ENCODE measurements at places on chromosomes 5 and 9.

DNA sequence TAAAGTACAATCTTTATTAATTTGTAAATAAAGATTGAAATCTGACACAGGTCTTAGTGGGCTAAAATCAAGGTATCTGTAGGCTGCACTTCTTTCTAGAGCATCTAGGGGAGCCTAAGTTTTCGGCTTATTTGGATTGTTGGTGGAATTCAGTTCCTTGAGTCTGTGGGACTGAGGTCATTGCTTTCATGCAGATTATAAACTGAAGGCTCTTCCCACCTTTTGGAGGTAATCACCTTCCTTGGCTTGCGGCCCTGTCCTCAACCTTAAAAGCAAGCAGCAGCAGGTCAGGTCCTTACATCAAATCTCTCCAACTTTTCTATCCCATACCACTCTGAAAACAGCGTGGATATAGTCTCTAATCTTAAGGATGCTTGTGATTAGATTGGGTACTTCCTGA, 25.9 kb downstream of the MAT2B start:
- H3K27me3 ChIP-seq: peaks cover 18% of the 10 kb centered on the region
- no peak overlapping the region for H3K4me3 ChIP-seq
- DNase-seq: no peak
- H3K36me3 ChIP-seq: no peaks in the 10 kb centered on the region

DNA sequence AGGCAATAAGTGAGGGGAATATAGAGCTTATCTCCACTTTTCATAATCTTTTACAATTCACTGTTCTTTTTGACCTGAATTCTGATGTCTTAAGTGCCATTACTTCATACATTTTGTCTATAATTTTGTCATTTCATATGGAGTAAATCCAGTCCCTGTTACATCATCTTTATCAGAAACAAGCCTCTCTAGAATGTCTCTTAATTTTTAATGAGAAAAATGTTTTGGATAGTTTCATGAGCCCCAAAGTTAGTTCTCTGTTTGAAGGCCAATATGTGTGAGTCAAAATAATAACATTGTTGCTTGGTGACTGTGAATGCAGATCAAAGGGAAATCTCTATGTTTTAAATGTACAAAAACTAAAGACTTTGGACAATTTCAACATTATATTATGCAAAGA, 329.6 kb upstream of the ARRDC3 start:
- no peaks in the 10 kb centered on the region for H3K4me1 ChIP-seq
- no peaks in the 10 kb centered on the region for H3K36me3 ChIP-seq
- no peak overlapping the region for H3K4me3 ChIP-seq
- no peak for DNase-seq
- H3K27ac ChIP-seq: no peak overlapping the region

- H3K27me3 ChIP-seq: no peaks in the 10 kb centered on the region
- H3K4me3 ChIP-seq: no peak overlapping the region
- H3K27ac ChIP-seq: no peak overlapping the region
- no peaks in the 10 kb centered on the region for H3K4me1 ChIP-seq
- peaks cover 9% of the 10 kb centered on the region for H3K36me3 ChIP-seq
Observed at GRCh38 chr5:179747811-179748210, 15.2 kb downstream of the MAML1 start.

GRCh38 chr5:887947-888637, 4.5 kb downstream of the BRD9 start:
- no peak for DNase-seq
- H3K36me3 ChIP-seq: peaks cover 81% of the 10 kb centered on the region
- H3K4me3 ChIP-seq: no peak overlapping the region
- H3K27me3 ChIP-seq: no peaks in the 10 kb centered on the region
- no peak overlapping the region for H3K27ac ChIP-seq

GRCh38 chr5:157574456-157575380, 857 bp downstream of the ADAM19 start:
- H3K4me1 ChIP-seq: peaks cover 12% of the 10 kb centered on the region
- peak; percentile 84 for DNase-seq
- H3K27ac ChIP-seq: peak overlapping the region; percentile 63
- peak overlapping the region; percentile 67 for H3K4me3 ChIP-seq
- peaks cover 8% of the 10 kb centered on the region for H3K27me3 ChIP-seq

Data from mesenchymal stem cell (in vitro differentiated cells and primary cell).